ENCODE measurements at places on chromosomes 4 and X. TPM values are rescaled to one million over a fixed set of nuclear protein-coding genes. Genes with fewer than 3 reads are reported as not detected.

The RPGR gene
- 9.0 TPM for total RNA-seq

The KIAA1210 gene
- total RNA-seq = not detected

The TBC1D8B gene
- 1.9 TPM for total RNA-seq

The TNIP3 gene
- 1.2 TPM for total RNA-seq

The VCX3A gene
- total RNA-seq = not detected

DNA sequence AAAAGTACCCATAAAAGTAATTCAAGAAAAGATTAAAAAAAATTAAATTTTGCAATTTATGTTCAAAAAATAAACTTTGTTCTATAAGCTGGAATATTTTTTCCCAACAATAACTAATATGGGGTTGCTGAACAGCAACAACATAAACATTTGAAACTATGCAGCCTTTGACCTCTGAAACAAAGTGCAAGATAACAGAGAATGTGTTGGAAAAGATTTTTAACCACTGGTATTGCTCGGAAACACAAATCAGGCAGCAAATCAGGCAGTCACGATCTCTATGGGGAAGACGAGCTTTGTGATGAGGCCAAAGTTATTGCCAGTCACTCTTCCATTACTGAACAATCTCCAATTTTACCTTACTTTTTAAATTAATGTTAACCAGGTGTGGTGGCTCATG lies 332.1 kb downstream of the PABPC4L start:
- H3K36me3 ChIP-seq = no peaks in the 10 kb centered on the region
- no peak overlapping the region for H3K4me3 ChIP-seq
- H3K4me1 ChIP-seq = no peaks in the 10 kb centered on the region
- H3K27me3 ChIP-seq = no peaks in the 10 kb centered on the region
- DNase-seq = no peak

DNA sequence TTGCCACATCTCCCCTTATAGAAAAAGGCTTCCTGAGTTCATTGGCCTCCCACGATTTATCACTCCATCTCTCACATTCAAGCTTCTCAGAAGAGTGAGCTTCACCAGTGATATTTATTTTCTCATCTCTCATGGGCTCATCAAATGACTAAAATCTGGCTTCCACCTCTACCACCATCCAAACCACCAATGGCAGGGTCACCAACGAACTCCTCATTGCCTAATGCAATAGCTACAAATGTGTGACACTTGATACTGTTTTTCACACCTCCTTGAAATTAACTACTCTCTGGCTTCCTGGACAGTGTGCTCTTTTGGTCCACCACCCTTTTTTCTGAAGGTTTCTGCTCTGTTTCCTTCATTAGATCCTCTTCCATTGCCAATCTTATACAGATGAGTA lies 129.0 kb downstream of the SH2D1A start:
- DNase-seq = no peak
- H3K4me1 ChIP-seq = no peaks in the 10 kb centered on the region
- no peaks in the 10 kb centered on the region for H3K36me3 ChIP-seq
- H3K27me3 ChIP-seq = no peaks in the 10 kb centered on the region

GRCh38 chr4:113474017-113474416 lies 287.5 kb downstream of the CAMK2D start:
- no peaks in the 10 kb centered on the region for H3K4me1 ChIP-seq
- DNase-seq = no peak
- no peak overlapping the region for H3K27ac ChIP-seq
- no peak overlapping the region for H3K4me3 ChIP-seq
- no peaks in the 10 kb centered on the region for H3K27me3 ChIP-seq

- no peaks in the 10 kb centered on the region for H3K4me1 ChIP-seq
- peaks cover 12% of the 10 kb centered on the region for H3K27me3 ChIP-seq
- H3K4me3 ChIP-seq = no peak overlapping the region
- no peak overlapping the region for H3K27ac ChIP-seq
Measured at GRCh38 chr4:8832113-8832915, 39.3 kb downstream of the HMX1 start.

GRCh38 chr4:76781698-76782595 lies 116.0 kb downstream of the SOWAHB start:
- H3K4me1 ChIP-seq = no peaks in the 10 kb centered on the region
- H3K27me3 ChIP-seq = peaks cover 14% of the 10 kb centered on the region
- no peaks in the 10 kb centered on the region for H3K36me3 ChIP-seq
- DNase-seq = no peak

- no peaks in the 10 kb centered on the region for H3K27me3 ChIP-seq
- no peak overlapping the region for H3K4me3 ChIP-seq
- peaks cover 6% of the 10 kb centered on the region for H3K36me3 ChIP-seq
- no peaks in the 10 kb centered on the region for H3K4me1 ChIP-seq
Measured at GRCh38 chr4:53132132-53132891, 233.5 kb downstream of the SCFD2 start.

DNA sequence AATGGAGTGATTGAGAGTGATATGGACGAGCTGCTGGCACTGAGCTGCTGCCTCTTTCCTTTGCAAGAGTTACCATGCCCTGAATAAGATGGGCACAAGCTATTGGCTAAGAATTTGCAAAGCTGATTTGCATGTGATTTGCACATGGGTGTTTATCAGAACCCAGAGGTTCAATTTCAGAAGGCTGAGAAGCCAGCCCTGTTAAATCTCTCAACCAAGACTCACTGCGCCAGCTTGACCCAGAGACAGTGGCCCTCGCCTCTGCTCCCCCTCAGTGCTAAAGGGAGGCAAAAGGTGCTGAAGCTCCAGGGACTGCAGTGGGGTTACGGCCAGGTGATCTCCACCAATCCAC lies 701 bp downstream of the ARHGAP4 start:
- H3K27me3 ChIP-seq = no peaks in the 10 kb centered on the region
- H3K4me1 ChIP-seq = peaks cover 5% of the 10 kb centered on the region
- peaks cover 5% of the 10 kb centered on the region for H3K36me3 ChIP-seq
- no peak for DNase-seq

- peak within 1 kb of the TSS; percentile 46 for H3K27ac ChIP-seq
- no peaks in the 10 kb centered on the region for H3K27me3 ChIP-seq
- DNase-seq = peak; percentile 62
- no peaks in the 10 kb centered on the region for H3K36me3 ChIP-seq
- peaks cover 6% of the 10 kb centered on the region for H3K4me1 ChIP-seq
Measured at GRCh38 chr4:123396307-123397143, at the start of gene SPRY1. SPRY1 (plus strand) TSS chr4:123396795; CDS start chr4:123401592, 4,797 bp downstream.

DNA sequence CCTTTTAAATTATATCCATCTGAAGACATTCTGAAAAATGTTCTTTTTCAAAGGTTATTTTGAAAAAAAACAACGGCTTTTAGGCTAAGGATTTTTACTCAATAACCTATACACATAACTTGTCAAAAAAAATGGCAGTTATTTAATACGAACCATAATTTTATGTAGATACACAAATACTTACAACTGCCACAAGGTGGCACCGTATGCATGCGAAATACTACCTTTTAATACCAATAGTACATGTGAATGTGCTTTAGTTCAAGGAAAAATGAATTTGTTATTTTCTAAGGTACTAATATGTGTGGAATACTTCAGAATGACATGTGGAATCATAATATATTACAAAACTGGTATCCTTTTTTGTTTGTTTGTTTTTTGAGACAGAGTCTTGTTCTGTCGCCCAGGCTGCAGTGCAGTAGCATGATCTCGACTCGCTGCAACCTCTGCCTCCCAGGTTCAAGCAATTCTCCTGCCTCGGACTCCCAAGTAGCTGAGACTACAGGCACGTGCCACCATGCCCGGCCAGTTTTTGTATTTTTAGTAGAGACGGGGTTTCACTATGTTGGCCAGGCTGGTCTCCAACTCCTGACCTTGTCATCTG lies 4.6 kb upstream of the MAD2L1 start:
- DNase-seq = no peak
- peaks cover 5% of the 10 kb centered on the region for H3K4me1 ChIP-seq
- H3K4me3 ChIP-seq = no peak overlapping the region
- H3K36me3 ChIP-seq = no peaks in the 10 kb centered on the region

DNA sequence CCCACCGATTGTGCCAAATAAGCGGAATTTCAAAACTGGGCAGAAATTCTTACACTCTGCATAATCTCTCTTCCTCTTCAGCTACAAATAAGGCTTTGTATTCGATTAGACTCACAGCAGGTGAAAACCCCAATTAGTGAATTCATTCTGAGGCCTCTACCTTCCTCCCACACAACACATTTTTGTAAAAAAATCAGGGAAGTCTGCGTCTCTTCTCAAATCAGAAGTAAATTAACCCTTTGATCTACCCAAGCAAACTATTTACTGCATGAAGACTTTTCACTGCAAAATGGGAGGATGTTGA lies 200.6 kb upstream of the FTHL17 start:
- DNase-seq = no peak
- H3K4me1 ChIP-seq = no peaks in the 10 kb centered on the region
- H3K27ac ChIP-seq = no peak overlapping the region
- H3K36me3 ChIP-seq = no peaks in the 10 kb centered on the region
- H3K4me3 ChIP-seq = no peak overlapping the region

DNA sequence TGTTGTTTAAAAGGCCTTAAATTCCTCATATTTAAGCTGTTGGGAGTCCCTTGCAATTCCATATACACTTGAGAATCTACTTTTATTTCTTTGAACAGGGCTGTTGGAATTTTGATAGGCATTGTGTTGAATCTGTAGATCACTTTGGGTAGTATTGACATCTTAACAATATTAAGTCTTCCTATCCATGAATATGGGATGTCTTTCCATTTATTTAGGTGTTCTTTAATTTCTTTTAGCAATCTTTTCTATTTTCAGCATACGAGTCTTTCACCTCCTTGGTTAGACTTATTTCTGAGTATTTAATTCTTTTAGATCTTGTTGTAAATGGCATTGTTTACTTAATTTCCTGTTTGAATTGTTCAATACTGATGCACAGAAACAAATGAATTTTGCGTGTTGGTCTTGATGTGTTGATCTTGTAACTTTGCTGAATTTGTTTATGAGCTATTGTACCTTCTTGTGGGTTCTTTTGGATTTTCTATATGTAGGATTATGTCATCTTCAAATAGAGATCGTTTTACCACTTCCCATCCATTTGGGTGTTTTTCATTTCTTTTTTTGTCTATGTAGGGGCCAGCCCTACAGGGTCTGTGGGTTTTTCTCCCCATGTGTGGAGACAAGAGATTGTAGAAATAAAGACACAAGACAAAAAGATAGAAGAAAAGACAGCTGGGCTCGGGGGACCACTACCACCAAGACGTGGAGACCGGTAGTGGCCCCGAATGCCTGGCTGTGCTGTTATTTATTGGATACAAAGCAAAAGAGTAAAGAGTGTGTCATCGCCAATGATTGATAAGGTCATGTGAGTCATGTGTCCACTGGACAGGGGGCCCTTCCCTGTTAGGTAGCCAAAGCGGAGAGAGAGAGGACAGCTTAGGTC lies 18.2 kb upstream of the CTBP1 start:
- no peaks in the 10 kb centered on the region for H3K27me3 ChIP-seq
- DNase-seq = peak; percentile 25
- H3K4me1 ChIP-seq = peaks cover 5% of the 10 kb centered on the region

DNA sequence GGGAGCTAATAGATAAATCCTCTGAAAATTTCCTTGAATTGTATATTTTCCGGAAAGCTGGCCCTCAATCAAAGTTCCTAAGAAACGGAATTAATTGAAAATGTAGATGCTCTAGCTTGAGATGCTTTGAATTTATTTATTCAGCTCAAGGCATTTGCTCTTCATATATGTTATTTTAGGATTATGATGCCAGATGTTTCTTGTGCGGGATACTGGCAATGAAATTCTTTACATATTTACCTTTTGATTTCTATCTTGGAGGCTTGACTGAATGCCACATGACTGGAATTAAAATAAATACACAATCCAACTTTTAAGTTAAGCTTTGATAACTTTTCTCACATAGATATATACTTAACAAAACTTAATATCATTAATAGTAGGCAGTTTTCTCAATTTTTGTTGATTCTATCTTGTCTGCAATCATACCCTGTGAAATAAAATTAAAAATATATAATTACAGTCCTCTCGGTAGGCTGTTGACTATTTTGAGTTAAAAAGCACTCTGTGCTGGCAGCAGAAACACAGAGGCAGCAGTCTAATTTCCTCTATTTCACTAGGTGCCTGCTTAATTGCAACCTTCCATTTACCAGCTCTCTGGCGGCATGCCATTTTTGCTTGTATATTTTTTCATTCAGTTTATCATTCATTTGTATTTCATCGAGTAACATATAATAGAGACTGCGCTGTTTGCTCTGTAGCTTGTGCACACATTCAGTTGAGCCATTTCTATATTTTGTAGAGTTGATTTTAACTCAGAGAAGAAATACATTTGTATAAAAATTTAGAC lies 991.5 kb downstream of the ADGRL3 start:
- H3K27ac ChIP-seq = no peak overlapping the region
- no peak overlapping the region for H3K4me3 ChIP-seq
- no peaks in the 10 kb centered on the region for H3K4me1 ChIP-seq

- H3K4me3 ChIP-seq = no peak overlapping the region
- no peak for DNase-seq
- H3K27ac ChIP-seq = no peak overlapping the region
- H3K27me3 ChIP-seq = no peaks in the 10 kb centered on the region
- no peaks in the 10 kb centered on the region for H3K36me3 ChIP-seq
Measured at GRCh38 chr4:169724260-169724659, 33.5 kb downstream of the HPF1 start.
